Activated naive CD8-positive, alpha-beta T cell treated with anti-CD3 and anti-CD28 coated beads, Interleukin-2, amount 10 ng/mL, durations not matched to agents 7 days and 5 days (primary cell): ENCODE measurements at places on chromosomes 4 and X. TPM values are rescaled to one million over a fixed set of nuclear protein-coding genes. Genes with fewer than 3 reads are reported as not detected.

- no peak for DNase-seq
Observed at GRCh38 chrX:23930894-23931604, 23.2 kb downstream of the CXorf58 start.

DNA sequence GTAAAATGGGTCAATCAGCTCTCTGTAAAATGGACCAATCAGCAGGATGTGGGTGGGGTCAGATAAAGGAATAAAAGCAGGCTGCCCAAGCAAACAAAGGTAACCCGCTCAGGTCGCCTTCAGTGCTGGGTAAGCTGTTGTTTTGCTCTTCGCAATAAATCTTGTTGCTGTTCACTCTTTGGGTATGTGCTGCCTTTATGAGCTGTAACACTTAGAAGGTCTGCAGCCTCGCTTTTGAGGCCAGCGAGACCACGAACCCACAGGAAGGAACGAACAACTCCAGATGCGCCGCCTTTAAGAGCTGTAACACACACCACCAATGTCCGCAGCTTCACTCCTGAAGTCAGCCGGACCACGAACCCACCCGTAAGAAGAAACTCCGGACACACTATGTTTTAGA lies 11.5 kb upstream of the CAMK2D start:
- peak; percentile 49 for DNase-seq

GRCh38 chrX:45719751-45720501 lies 519.2 kb upstream of the DIPK2B start:
- no peak for DNase-seq

DNA sequence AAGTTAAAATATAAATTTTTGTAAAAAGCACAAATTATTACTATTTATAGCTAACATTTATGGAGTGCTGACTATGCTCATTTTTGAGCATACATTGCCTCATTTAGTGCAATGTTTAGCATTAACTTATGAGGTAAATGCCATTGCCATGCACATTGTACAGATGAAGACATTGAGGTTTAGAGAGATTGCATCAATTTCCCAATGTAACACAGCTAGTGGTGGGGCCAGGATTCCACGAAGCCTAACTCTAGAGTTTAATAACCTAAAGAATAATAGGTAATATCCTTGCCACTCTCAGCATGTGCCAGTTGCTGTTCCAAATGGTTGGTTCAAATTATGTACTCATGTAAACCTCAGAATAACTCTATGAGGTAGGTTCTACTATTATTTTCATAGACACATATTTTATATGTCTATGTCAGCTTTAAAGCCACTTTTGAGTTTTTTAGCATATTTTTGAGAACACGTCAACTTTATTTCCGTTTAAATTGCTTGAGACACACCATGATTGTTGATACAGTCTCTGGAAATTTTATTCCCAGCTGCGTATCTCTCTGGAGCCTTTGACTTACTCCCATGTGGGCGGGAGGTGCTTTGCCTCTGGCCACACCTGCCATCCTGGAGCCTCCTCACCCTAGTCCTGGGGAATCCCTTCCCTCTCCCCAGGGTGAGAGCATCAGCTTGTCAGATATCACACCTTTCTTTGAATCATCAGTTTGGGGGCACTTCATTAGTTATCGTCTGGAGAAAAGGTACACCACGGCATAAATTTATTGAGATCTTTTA lies 10.8 kb upstream of the ADH1A start:
- no peak for DNase-seq

DNA sequence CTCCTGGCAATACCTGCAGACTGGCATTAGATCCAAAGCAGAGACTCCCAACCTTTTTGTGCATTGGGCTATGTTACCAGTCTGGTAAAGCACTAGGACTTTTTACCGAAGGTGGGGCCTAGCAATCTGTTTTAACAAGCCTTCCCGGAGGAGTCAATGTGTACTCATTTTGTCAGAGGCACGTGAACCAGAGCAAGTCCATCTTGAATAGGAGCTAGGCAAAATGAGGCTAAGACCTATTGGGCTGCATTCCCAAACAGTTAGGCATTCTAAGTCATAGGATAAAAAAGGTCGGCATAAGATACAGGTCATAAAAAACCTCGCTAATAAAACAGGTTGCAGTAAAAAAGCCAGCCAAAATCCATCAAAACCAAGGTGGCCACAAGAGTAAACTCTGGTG lies 22.3 kb downstream of the ADGRA3 start:
- no peak for DNase-seq

The DNAAF6 gene
- total RNA-seq, result not detected

DNA sequence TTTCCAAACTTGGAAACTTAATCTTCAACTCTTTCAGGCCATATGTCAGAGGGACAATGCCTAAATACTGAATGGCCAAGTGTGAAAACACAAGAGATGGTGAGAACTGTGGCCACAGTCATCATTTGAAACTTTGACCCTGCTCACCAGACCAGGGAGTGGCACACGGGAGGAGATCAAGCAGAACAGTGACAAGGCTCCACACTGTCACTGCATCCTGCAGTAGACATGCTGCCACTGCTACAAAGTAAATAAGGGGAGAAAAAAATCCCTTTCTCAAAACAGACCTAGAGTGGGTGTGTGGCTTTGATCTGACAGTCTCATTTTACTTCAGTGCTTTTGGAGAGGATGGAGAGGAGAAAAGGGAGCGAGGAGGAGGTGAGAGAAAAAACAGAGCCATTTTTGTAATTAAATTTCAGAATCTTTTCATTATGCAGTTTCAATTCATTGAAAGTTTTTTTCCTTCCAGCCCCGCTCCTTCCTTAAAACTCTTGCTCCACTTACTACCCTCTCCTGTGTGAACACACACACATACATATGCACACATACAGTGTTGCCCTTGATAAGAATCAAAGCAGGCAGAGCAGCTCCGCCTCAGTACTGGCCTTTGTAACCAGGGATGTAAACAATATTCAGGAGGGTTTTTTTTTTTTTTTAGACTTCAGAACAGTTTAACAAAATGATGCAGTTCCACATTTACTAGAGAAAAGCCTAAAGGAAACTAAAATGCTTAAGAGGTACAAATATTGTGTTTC lies 34.4 kb downstream of the NEXMIF start:
- no peak for DNase-seq

DNA sequence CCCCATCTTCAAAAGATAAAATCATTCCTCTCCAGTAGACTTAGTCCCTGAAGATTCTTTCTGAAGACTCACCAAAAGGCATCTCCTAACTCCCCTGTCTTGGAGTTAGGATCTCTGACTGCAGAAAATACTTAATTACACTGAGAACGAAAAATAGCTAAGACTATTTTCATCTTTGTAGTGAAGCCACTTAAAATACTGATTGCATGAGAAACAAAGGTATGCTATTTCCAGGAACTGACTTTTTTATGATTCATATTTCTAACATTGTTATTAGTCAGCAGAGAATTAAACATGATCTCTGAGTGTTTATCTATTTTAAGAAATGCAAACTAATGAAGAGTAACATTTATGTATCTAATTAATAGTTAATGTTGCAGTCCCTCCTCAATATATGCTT lies 71.8 kb upstream of the NR3C2 start:
- DNase-seq, result no peak

The MSN gene
- 483 TPM for total RNA-seq

- DNase-seq, result no peak
Observed at GRCh38 chr4:75904076-75904475, 1.8 kb upstream of the PPEF2 start.

GRCh38 chr4:184573701-184574100 lies 75.5 kb downstream of the CASP3 start:
- DNase-seq, result no peak

- DNase-seq, result no peak
Observed at GRCh38 chr4:159268607-159269006, 165.7 kb downstream of the RAPGEF2 start.

DNA sequence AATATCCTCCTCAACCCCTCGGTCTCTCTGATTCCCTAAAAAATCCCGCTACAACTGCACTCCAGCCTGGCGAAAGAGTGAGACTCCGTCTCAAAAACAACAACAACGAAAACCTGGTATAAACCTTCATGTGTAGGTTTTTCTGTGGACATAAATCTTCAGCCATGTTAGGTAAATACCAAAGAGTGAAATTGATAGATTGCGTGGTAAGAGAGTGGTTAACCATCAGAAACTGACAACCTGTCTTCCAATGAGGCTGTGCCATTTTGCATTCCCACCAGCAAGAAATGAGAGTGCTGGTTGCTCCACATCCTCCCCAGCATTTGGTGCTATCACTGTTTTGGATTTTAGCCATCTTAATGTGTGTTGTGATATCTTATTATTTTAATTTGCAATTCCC lies 10.9 kb downstream of the TBC1D19 start:
- DNase-seq, result no peak

DNA sequence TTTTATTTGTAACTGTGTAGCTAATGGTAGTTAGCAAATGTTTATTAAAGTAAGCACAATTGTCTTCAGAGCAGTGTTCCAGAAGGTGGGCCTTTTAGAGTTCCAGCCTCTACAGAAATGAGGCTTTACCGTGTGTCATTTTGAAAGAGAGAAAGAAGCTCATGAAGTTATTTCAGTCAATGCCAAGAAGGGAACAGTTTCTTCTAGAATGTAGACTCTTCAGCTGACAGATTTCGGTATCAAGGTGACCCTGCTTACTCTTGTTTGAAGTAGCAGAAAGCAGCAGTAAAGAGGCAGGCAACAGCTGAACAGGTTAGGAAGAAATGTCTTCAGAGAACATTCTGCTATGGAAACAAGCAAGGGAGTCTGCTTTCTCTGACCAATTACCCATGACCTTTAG lies 93.6 kb downstream of the TASL start:
- DNase-seq, result no peak

The WDR45 gene
- 55.1 TPM for total RNA-seq

DNA sequence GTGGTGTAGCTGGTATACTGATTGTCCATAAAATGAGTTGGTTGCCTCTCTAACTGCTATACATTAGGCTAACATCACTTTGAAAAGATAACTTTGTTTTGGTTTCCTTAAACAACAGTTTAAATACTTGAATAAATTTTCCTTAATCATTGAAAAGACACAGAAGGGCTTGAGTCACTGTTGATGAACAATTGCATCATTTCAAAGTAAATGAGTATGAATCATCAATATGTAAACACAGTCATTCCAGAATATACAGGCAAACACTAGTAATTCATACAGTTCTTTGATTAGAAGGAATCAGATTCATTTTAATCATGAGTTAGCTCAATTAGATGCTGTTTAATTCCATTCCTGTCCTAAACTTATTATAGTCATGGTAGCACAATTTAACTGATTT lies 160.6 kb downstream of the AFF2 start:
- DNase-seq, result no peak

GRCh38 chrX:153968255-153968654 lies 3.4 kb downstream of the HCFC1 start:
- DNase-seq, result no peak

DNA sequence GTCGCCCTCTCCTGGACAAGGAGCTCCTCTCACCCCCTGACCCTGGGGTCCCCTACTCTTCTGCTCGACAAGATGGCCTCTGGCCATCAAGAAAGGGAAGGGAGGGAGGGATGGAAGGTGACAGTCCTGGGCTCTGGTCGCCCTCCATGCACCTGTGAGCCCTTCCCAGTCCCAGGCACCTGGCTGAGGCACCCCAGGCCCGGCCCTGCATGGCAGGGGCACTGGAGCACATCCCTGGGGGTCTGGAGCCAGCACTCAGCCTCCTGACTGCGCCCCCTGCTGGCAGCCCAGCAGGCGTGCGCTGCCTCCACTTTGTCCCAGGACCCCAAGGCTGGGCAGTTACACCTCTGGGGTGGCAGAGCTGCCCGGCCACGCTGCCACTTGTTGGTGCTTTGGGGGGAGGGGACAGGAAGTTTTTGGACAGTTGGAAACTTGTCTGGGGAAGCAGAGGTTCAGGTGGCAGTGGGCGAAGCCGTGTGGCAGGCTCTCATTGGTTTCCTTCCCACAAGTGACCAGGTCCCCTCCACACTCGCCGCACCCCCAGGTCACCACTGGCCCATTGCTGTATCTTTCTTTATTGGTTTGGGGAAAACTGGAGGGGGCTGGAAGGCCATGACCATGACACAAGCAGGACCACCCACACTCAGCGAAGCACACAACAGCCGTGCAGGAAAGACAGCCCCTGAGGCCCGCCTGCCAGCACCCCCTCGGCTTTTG lies 4.3 kb downstream of the PNCK start:
- DNase-seq, result peak; percentile 67

- no peak for DNase-seq
Observed at GRCh38 chr4:161256172-161256571, 907.6 kb downstream of the FSTL5 start.

- no peak for DNase-seq
Observed at GRCh38 chrX:19744231-19744630, 143.2 kb downstream of the SH3KBP1 start.

DNA sequence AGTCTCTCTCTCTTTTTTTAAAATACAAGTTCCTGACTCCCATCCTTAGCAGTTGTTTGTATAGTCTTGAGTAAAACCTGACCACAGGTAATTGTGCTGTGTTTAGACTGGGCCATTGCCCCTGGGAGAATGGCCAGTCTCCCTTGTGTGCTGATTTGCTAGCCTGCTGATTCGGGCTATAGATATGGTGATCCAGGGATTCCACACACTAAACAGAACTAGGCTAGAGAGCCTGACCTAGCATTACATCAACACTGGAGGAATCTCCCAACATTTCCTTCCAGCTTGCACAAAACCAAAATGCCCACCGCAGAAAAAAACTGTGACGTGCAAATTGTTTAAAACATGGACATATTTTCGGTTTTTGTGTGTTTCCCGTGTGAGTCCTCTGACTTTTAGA lies 5.1 kb downstream of the UPRT start:
- no peak for DNase-seq

- DNase-seq, result no peak
Observed at GRCh38 chr4:176123710-176124407, 58.2 kb downstream of the WDR17 start.

- no peak for DNase-seq
Observed at GRCh38 chr4:95507147-95507546, 41.6 kb downstream of the UNC5C start.

The TKTL2 gene
- not detected for total RNA-seq

DNA sequence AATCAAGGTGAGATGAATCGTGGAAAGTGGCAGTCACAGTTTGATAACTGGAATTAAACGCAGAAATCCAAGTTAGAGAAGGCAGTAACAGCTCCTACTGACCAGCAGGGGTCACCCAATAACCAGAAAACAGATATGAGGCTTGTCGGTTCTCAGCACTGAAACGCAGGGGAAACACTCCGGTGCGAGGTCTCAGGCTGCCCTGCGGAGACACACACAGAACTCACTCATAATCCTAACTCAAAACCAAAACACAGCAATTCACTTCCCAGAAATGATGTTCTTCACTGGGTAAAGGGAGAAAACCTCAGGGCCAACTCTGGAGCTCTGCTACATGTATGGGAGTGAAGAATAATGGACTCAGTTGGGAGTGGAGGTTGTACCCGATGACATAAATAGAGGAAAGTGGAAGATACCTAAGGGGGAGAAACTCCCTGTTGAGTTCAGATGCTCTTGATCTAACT lies 384.4 kb downstream of the RAPGEF2 start:
- peak; percentile 28 for DNase-seq

The TLL1 gene
- total RNA-seq, result not detected

DNA sequence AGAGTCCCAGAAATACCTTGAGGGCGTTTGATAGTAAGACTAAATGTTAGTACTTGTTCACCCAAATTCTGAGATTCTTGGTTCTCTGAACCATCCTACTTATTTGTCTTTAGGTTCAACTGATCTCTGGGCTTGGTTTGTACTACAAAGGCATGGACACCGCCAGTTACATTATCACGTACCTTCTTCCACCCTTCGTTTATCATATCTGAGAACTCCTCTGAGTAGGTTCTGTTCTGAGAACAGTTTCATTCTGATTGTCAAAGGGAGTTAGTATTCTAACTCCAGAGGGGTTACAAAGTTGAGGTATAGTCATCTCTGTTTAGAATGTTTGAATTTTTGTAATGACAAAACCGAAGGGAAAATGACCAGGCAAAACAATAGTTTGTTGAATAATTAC lies 19.3 kb downstream of the ZFX start:
- no peak for DNase-seq

The KIAA1210 gene
- not detected for total RNA-seq
